ENCODE measurements at places on chromosomes 6 and 20. TPM values are rescaled to one million over a fixed set of nuclear protein-coding genes. Genes with fewer than 3 reads are reported as not detected.

The LIN28B gene
- total RNA-seq = not detected

The HELZ2 gene
- total RNA-seq = 31.5 TPM

The ZNF184 gene
- 7.3 TPM for total RNA-seq

The RIMS4 gene
- total RNA-seq = 0.60 TPM

The CDSN gene
- not detected for total RNA-seq

The HRH3 gene
- not detected for total RNA-seq

The EYS gene
- total RNA-seq = not detected

The ZC2HC1B gene
- total RNA-seq = not detected

DNA sequence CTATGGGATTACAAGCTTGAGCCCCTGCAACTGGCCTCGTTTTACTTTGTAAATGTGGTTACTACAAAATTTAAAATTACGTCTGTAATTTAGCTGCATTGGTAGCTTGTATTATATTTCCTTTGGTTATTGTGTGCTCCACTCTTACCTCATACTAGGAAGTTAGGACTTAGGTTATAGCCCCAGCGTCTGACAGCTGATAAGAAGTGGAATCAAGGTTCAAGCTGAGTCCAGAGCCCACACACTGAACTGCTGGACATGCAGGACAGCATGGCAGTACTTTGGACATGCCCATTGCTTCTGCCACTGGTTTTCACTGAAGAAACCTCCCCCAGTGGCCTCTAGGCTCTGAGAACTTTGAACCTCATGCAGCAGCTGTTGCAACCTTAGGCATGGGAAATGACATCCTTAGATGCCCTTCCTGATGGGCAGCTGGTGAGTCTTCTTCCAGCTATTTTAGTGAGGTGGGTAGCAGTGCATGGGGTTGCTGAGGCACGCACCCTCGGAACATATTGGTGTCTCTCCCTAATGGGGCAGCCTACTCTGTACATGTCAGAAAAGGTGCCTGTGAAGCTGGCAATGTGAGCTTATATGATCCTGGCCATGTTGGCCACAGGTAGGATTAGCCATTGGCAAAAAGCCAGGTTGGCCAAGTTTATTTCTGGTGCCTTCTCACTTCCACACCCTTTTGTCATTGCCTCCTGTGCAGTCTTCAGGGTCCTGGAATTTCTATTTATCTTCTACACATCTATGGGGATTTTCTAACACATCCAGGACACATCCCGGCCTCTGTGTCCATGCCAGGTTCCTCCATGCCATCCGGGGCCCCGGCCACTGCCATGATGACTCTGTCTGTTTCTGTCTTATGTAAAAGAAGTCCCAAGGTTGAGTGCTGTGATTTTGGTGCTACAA, 85.3 kb downstream of the CDS2 start:
- DNase-seq = no peak

DNA sequence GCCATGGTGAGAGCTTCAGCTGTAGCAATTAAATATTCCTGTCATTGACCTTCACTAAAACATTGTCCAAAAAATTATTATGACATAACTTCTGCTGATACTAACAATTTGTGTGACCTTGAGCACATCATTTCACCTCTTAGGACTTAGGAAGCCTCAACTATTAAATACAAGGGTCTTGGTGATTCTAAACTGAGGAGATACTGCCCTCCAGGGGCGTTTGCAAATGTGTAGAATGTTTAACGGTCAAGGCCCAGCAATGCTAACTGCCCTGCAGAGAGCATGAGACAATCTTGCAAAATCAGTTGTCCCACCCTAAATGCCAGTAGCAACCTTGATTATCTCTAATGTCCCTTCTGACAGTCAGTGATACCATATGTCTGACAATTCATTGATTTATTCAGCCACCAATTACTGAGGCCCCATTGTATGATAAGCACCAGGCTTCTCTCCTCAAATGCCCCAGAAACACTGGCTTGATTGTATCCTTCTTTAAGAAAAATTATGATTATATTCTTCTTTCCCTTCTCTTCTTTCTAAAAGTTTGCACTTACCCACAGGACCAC, 284.1 kb upstream of the PLN start:
- no peak for DNase-seq

DNA sequence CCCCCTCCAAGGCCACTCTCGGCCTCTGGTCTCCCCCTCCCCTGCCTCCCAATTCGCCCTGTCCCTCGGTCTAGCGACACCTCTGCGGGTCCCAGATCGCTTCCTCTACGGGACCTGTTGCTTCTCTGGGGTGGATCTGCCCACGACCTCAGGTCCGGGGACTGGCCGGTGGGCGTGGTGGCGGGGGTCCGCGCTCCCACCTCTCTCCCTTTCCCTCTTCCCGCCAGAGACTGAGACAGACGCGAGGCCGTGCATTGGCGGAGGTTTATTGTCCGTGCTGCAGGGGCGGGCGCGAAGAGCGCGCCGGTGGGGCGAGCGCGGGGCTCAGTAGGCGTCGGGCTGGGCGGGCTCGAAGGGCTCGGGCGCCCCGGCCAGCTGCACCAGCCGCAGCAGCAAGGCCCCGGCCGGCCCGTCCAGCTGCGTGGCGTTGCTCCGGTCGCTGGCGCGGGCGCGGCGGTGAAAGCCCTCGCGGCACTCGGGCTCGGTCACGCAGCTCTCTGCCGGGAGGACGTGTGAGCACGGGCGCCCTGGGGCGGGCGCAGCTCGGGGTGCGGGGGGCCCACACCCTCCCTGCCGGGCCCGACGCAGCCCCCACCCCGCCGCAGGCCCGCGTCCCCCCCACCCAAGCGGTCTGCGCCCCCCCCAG, 2.1 kb downstream of the AVP start:
- DNase-seq = no peak

DNA sequence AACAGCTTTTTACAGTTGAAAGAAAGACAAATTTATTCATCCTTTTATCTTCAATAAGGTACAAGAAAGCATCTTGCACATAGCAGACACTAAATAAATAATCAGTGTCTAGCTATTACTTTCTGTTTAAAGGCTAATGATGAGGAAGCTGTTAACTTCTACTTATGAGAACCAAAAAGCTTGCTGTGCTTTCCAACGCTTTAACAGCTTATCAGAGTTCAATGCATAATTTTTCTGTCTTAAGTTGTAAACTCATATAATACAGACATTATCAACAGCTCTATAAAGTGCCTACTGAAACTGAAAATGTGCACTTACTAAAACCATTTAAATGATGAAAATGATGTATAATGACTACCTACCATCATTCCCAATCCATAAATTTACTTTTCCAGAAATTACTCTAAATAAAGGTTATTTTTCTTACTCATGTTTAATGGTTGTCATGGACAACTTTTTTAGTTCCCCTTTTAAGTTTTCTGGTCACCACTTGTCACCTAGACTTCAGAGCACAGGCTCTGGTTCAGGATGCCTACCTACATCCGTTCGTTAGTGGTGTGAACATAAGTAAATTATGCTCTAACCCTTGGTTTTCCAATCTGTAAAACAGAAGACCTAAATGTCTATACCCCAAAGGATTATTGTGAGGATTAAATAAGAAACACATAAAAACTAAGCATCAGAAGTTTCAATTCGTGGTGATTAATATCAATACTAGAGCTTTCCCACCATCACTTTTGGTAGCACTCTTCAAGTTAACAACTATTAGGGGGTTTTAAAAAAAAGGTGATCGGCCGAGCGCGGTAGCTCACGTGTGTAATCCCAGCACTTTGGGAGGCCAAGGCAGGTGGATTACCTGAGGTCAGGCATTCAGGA, 8.0 kb downstream of the PNISR start:
- DNase-seq = no peak

DNA sequence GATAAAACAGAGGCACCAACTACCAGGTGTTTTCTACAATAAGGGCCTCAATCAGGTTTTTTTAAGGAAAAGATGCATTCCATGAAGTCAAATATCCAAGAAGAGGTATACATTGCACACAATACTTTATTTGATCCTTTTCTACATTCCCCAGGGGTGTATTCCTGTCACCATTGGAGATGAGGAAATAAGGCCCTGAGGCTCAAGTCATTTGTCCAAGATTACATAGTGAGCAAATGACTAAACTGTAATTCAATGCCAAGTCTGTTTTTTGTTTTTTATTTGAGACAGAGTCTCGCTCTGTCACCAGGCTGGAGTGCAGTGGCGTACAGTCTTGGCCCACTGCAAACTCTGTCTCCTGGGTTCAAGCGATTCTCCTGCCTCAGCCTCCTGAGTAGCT, 69.2 kb upstream of the CDYL start:
- no peak for DNase-seq

DNA sequence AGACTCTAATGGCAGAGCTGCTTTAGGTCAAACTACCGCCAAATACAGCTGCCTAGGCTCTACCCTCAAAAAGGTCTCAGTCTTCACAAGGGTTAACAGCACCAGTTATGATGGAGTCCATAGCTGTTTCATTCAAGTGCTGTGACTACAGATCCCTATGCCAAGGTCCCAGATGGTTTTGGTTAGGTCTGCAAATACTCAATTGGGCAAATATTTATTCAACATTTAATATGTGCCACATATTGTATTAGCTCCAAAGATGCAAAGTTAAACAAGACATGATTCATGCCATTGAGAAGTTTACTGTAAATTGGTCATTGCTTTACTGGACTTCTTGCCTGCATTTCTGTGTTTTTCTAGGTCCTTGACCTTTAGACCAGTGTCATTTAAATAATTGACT, 55.8 kb upstream of the TFAP2D start:
- DNase-seq = no peak

GRCh38 chr6:149864578-149865535, 698 bp upstream of the LRP11 start:
- no peak for DNase-seq

GRCh38 chr20:8722277-8722928, 346.5 kb upstream of the PLCB4 start:
- peak; percentile 53 for DNase-seq

DNA sequence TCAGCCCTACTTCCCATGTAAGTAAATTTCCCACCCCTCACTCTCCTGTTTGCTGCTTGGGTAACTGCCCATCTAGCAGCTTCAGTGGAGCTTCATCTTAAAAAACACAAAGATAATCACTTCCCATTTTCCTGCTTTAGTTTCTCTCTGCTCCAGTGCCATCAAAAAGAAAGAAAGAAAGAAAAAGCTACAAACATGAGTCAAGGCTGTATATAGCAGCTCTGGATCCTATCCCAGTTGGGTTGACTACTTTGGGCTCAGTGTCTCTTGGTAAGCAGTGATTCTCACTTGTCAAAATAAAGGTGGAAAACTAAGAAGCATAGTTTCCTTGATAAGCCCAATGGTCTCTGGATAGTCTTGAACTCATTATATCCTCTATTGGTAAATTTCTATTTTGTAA, 48.7 kb upstream of the SRPK1 start:
- no peak for DNase-seq

DNA sequence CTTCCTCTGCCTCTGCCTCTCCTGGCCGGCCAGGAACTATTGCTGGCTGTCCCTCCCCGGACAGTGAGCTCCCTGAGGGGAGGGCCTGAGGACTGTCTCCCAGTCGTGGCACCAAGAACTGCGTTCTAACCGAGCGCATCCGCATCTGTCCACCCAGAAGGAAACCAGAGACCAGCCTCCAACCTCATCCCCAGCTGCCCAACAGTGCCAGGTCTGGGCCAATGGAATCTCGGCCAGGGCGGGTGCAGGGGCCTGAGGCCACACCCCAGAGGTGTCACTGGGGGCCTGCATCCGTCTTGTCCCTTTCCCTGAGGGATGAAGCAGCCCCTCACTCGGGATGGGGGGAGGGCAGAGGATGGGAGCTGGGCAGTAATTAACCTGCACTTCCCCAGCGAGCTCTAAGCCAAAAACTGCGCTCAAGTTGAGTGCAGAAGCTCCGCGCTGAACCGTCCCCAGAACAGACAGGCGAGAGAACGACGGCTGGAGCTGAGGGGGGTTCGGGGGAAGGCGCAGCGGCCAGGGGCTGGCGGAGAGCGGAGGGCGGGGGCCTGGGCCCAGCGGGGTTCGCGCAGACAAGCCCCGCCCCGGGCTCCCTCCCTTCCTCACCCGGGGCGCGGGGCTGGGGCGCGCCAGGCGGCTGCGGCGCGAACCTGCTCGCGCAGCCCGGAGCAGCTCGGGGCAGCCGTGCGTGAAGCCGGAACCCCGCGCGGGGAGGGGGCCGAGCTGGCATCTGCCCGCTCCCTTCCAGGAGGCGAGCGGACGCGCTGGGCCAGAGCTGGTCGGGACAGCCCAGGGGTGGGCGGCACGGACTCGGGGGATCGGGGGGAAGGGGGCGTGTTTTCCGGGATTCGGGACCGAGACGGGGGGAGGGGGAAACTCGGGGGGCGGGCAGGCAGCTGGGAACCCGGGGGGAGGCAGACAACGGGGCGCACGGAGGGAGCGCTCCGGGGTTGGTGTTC, 1.4 kb downstream of the TFEB start:
- DNase-seq = peak; percentile 31

DNA sequence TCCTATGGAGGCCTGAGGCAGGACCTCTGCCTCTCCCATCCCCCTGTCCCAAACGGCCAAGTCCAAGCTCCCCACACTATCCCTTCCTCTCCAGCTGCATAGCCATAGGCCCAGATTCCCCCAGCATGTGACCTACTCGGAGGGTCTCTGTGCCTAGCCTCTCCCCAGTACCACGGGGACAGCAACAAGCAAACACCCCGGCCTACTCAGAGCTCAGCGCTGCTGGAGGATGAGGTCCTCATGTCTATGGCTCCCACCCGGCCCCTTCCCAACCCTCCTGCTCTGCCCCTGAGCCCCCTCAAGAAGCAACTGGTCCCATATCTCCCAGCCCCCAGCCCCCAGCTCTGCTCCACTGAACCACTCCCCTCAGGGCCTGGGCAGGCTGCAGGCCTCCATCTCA, 24.2 kb downstream of the RNASET2 start:
- DNase-seq = no peak

- no peak for DNase-seq
Measured at GRCh38 chr6:44061375-44062104, 65.7 kb downstream of the MRPL14 start.

DNA sequence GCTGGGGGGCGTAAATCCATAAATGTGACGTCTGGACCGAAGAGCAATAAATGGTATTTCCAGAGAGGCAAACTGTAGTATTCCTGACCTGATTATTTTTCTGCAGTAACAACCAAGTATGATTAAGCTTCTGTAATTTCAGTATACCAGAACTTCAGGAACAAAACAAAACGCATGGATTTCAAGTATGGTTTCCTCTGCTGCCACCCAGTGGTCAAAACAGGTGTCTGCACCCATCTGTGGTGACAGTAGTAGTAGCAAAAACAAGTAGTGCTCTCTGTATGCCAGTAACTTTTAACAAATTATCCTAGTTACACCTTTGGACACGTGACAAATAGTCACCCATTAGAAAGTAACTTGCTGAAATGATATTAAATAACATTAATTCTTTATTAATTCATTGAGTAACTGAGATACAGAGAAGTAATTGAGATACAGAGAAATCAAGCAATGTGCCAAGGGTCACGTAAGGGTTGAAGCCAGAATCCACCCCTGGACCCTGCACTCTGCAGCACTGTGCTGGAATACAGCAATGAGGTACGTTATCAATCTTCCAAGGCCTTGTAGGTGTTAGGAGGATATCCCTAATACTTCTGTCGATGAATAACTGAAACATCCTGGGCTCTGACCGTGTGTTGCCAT, 7.9 kb downstream of the CALHM4 start:
- DNase-seq = peak; percentile 96

DNA sequence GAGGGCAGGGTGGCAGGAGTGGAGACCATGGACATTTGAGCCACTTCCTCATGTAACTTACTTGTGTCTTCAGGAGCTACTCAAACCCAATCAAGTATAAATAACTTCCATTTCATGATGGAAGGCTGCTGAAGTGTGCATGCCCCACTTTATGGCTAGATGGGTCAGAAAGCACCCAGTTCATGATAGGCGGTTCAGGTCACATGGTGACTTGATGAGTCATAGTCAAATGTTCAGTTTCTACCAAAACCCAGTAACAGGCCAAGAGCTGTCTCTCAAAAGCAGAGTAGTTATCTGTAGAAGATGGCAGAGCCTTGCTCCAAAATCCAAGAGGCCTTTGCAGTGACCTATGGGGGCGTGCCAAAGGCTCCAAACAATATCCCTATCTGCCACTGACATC, 133.7 kb upstream of the TENT5A start:
- no peak for DNase-seq

Data from tibial nerve (tissue), 4 donors.